Breast epithelium (tissue), 4 donors: ENCODE measurements at places on chromosomes 5 and 9. TPM values are rescaled to one million over a fixed set of nuclear protein-coding genes. Genes with fewer than 3 reads are reported as not detected.

Gene IL17B
- 5.4 TPM for total RNA-seq

DNA sequence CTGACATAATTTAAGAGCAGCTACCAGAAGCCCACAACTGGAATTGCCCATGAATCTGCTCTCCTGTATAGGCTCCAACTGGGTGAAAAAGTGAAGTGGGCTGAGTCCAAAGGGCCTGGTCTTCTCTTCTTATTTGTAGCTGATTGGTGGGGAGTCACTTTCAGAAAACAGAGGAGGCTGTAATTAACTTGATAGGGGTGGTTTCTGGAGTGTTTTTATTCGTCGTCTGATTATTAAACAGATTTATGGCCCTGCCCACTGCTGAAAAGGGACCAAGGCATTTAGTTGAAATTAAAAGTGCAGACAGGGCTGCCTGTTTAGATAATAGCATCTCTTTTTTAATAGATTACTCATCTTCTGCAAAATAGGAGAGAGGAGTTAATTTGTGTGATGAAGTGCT, 81.0 kb upstream of the SAP30L start:
- no peaks in the 10 kb centered on the region for H3K36me3 ChIP-seq
- no peak overlapping the region for H3K4me3 ChIP-seq
- H3K27ac ChIP-seq: no peak overlapping the region
- DNase-seq: no peak
- no peaks in the 10 kb centered on the region for H3K4me1 ChIP-seq

DNA sequence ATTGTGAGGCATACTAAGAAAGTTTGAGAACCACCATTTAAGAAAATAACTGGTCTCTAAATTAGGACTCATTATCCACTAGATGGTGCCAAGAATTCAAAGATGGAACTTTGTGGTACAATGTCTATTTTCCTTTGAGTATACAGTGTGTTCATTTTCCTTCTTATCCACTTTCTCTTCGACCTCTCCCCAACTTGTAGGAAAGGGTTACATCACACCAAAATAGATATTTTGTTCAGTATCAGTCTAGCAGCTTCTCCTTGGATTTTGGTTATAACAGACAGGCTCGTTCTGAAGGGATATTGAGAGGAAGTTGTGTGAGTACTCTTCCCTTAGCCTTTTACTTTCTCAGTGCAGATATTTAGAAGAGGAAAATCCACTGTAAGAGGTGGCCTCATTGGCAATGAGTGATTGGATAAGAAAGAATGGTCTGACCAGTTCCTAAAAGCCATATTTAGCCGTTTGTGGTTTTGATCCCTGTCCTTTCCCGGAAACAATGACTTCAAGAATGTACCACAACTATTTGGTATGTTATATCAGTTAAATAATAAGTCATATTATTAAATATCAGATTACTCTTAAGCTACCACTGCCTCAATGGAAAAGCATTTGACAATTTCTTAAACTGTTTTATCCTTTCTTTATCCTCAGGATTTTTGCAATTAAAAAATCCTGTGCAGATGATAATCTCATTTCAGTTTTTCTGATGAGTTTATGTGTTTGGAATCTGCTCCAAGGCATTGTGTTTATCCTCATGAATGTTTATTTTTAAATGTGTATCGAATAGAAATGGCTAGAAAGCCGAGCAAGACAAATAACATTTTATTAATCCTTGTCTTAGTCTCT, 69.0 kb upstream of the GRAMD2B start:
- no peaks in the 10 kb centered on the region for H3K36me3 ChIP-seq
- peak overlapping the region; percentile 80 for H3K27ac ChIP-seq
- no peaks in the 10 kb centered on the region for H3K27me3 ChIP-seq

DNA sequence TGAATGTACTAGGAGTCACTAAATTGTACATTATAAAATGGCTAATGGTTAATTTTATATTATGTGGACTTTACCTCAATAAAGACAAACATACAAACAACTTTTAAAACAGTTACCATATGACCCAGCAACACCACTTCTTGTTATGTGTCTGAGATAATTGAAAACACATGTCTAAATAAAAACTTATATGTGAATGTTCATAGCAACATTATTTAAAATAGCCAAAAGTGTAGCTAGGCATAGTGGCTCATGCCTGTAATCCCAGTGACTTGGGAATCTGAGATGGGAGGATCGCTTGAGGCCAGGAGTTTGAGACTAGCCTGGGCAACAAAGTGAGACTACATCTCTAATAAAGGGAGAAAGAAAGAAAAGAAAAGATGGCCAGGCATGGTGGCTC, 22.9 kb downstream of the SLC35A4 start:
- H3K27me3 ChIP-seq: no peaks in the 10 kb centered on the region
- H3K36me3 ChIP-seq: no peaks in the 10 kb centered on the region
- DNase-seq: no peak
- H3K4me1 ChIP-seq: peaks cover 15% of the 10 kb centered on the region

DNA sequence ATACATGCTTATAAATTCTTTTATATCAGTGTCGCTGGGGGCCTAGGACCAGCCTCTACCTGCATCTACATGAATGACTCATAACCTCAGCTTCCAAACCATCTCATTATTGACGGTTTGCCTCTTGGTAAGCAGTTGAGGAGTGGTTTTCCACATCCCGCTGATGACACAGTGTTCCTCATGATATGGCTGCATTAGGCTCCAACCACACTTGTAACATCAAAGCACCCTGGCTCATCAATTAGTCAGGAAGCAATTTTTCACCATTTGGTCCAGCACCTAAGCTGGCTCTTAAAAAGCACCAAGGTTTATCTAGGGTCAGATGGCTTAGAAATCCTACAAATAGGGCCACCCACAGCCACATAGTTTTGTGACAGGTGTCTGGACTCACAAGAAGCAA, 402.4 kb downstream of the ARHGEF28 start:
- no peak overlapping the region for H3K27ac ChIP-seq
- H3K36me3 ChIP-seq: no peaks in the 10 kb centered on the region
- no peaks in the 10 kb centered on the region for H3K27me3 ChIP-seq
- DNase-seq: no peak
- H3K4me1 ChIP-seq: no peaks in the 10 kb centered on the region

DNA sequence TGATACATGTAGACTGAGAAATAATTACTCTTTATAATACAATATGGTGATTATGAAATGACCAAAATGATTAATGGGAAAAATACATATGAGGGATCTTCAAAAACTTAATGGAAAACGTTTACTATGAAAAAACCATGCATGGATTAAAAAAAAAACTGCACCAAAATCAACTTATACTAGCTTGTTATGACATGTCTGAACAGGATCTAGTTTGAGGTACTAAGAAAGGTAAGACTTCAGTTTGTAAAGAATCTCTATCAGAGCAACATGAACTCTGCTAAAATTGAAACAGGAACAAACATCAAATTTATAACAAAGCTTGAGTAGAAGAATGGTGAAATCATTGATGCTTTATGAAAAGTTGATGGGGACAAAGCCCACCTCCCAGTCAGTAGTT, 178.0 kb downstream of the SLIT3 start:
- H3K27me3 ChIP-seq: no peaks in the 10 kb centered on the region
- H3K4me3 ChIP-seq: no peak overlapping the region
- DNase-seq: no peak
- H3K27ac ChIP-seq: no peak overlapping the region
- no peaks in the 10 kb centered on the region for H3K4me1 ChIP-seq
